ENCODE measurements at places on chromosomes 6 and 20. TPM values are rescaled to one million over a fixed set of nuclear protein-coding genes. Genes with fewer than 3 reads are reported as not detected.

The SLPI gene
- not detected for total RNA-seq

The FOXS1 gene
- total RNA-seq = not detected

The SCAF8 gene
- total RNA-seq = 46.3 TPM

The SEL1L2 gene
- not detected for total RNA-seq

The KHDC1L gene
- not detected for total RNA-seq

The ZNF512B gene
- total RNA-seq = 27.0 TPM

GRCh38 chr6:136210398-136211165, 39.5 kb downstream of the MTFR2 start:
- no peak for DNase-seq

- DNase-seq = no peak
These were observed 301.7 kb downstream of the FOXA2 start for GRCh38 chr20:22282696-22283095.

GRCh38 chr20:47008842-47009518, 114.3 kb downstream of the EYA2 start:
- no peak for DNase-seq

- no peak for DNase-seq
These were observed 63.7 kb upstream of the PTPN1 start for GRCh38 chr20:50446351-50447101.

DNA sequence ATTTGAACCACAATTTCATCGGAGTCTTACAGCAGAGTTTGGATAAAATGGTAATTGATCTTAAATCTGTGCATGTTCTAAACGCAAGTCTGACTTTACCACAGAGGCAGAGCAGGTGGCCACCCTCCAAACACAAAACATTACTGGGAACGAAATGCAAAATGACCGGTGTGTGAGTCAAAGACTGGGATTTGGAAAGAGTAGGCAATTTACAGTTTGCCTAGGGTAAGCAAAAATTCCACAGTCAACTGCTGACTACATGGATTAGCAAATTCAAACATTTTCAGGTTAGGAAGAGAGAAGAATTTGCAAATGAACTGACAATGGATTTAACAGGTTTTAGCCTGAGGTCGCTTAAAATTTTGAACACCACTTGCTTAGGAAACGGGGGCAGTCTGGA, 444.4 kb downstream of the HDGFL1 start:
- DNase-seq = no peak

- DNase-seq = no peak
These were observed 40.4 kb upstream of the ARHGAP18 start for GRCh38 chr6:129750360-129750759.

- DNase-seq = no peak
These were observed 77.7 kb upstream of the CLDN20 start for GRCh38 chr6:155186052-155186658.

DNA sequence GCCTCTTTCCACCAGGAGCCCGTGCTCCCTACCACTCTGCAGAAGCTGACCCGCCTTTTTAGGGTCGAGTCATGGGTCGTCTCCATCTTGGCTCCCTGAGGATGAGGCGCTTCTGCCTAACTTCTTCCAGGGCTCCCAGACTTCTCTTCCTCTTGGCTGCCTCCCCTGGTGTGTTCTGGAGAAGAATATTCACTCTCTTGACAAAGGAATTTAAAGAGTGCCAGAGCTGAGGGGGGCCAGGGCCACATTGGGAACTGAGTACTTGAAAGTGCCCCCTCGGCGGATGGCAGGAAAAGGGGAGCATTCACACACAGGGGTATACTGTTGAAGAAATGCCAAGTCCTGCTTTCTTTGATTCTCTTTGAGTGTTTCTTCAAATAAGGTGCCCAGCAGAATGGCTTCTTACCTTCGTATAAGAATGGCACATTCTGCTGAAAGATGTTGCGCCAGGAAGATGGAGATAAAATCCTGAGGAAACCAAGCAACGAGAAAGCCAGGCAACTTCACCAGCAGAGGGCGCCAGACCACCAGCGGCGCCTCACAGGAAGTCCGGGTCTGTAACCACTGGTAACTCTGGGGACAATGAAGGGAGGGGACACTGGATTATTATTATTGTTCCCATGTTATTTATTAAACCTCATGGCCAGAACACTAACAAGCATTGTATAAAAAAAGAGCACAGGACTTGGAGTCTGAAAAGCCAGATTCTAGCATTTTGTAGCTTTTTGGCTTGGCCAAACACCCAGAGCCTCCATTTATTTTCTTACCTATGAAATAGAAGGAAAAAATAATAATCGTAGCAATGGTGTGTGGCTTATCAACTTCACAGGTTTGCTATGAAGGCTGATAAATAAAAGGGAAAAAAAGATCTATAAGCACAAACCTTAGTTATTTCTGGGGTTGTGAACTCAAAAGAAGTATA, 176.7 kb downstream of the HACE1 start:
- peak; percentile 51 for DNase-seq

- no peak for DNase-seq
These were observed 101.6 kb downstream of the PRKN start for GRCh38 chr6:162625846-162626540.

DNA sequence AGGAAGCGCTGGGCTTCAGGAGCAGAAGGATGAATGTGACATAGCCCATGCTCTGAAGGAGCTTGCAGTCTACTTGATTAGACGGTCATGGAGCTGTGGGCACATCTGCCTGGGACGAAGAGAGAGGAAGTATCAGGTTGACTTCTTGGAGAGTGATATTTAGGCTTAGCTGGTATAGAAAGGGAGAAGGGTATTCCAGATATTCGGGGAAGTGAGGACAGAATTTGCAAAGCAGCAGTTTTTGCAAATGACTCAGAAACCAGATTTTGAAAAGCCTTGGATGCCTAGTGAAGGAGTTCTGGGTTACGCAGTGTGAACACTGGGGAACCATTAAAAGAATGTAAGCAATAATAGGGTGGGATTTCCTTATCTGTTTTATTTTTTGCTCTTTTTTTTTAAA, 60.7 kb downstream of the EYA4 start:
- DNase-seq = no peak

DNA sequence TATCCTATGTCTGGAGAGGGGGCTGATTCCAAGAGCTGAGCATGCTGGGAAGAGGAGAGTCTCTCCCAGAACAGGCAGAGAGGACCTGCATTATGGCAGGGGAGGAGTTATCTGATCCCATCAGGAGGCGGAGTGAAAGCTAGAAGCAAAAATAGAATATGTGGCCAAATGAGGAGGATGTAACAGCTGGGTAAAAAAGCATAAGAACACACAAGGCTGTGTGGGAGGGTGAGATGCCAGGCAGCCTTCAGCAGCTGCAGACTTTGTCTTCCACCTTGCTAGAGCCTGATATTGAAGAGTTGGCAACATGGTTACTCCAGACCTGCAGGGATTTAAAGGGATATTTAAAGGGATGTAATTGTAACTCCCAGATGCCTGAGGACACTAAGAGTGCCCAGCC, 167.1 kb downstream of the PTPRT start:
- no peak for DNase-seq

- DNase-seq = no peak
These were observed 50.8 kb upstream of the FAM83D start for GRCh38 chr20:38875175-38875993.
